ENCODE measurements at places on chromosomes 12 and 14.

GRCh38 chr14:90049390-90049789 is 12.4 kb upstream of the KCNK13 start:
- DNase-seq: no peak

DNA sequence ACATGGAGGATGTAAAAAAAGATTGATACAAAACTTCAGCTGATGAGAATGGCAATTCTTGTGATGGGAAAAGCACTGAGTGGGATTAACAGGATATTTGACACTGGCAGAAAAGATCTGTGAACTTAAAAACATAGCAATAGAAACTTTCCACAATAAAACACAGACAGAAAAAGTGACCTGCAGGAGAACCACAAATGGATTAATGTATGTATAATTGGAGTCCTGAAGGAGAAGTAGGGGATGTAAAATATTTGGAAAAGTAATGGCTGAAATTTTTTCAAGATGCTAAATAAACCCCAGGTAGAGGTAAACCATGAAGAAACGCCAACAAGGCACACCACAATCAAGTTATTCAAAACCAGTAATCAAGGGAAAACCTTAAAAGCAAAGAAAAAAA is 130.8 kb upstream of the C14orf180 start:
- no peak for DNase-seq

GRCh38 chr14:29352706-29353080 is 575.0 kb downstream of the PRKD1 start:
- DNase-seq: no peak

GRCh38 chr12:89339526-89339925 is 12.8 kb downstream of the DUSP6 start:
- DNase-seq: no peak

GRCh38 chr12:29611906-29612305 is 114.4 kb upstream of the OVCH1 start:
- DNase-seq: no peak

GRCh38 chr14:93939304-93940229 is 12.4 kb downstream of the FAM181A start:
- peak; percentile 80 for DNase-seq

DNA sequence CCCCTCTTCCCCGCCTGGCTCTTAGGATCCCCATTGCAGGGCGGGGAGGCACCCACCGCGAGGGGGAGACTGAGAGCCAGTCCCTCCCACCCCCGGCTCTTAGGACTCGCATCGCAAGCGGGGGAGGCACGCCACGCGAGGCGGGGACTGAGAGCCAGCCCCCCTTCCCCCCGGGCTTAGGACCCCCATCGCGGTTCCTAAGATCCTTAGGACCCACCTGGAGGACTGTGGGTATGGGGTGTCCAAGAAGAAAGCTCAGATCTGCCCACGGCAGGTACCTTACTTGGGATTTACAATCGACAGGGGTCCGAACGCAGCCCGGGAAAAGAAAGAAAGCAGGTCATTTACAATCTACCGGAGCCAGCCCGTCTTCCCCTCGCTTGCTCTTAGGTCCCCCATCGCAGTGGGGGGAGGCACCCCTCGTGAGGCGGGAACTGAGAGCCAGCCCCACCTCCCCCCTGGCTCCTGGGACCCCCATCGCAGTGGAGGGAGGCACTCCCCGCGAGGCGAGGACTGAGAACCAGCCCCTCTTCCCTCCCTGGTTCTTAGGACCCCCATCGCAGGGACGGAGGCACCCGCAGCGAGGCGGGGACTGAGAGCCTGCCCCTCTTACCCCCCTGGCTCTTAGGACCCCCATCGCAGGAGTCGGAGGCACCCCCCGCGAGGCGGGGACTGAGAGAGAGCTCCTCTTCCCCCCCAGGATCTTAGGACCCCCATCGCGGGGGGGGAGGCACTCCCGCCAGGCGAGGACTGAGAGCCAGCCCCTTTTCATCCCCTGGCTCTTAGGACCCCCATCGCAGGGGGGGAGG is 43.7 kb downstream of the DDX11 start:
- peak; percentile 38 for DNase-seq

DNA sequence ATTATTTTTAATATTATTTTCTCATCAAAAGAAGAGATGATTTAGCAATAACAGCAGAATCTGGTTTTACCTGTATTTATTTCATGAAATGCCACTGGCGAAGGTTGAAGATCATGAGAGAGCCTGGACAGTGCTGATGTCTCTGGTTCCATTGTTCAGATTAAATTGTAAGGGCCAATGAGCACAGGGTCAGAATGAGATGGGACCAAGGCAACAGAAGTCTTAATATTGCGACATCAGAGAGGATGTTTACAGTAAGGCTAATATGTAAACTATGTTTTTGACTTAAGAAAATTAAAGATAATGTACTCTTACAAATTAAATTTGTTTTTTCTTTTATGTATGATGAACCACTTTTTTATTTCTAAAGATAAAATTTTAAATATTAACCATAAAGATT is 35.2 kb upstream of the KLRD1 start:
- no peak for DNase-seq

DNA sequence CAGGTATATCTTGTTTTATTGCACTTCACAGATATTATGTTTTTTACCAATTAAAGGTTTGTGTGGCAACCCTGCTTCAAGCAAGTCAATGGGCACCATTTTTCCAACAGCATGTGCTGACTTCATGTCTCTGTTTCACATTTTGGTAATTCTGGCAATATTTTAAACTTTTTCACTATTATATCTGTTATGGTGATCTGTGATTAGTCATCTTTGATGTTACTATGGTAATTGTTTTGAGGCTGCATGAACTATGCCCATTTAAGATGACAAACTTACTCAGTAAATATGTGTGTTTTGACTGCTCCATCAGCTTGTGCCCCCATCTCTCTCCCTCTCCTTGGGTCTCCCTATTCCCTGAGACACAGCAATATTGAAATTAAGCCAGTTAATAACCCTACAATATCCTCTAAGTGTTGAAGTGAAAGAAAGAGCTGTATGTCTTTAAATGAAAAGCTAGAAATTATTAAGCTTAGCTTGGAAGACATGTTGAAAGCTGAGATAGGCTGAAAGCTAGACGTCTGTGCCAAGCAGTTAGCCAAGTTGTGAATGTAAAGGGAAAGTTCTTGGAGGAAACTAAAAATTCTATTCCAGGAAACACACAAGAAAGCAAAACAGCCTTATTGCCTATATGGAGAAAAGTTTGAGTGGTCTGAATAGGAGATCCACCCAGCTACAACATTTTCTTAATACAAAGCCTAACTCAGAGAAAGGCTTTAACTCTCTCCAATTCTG is 365.1 kb downstream of the ATP23 start:
- DNase-seq: no peak

DNA sequence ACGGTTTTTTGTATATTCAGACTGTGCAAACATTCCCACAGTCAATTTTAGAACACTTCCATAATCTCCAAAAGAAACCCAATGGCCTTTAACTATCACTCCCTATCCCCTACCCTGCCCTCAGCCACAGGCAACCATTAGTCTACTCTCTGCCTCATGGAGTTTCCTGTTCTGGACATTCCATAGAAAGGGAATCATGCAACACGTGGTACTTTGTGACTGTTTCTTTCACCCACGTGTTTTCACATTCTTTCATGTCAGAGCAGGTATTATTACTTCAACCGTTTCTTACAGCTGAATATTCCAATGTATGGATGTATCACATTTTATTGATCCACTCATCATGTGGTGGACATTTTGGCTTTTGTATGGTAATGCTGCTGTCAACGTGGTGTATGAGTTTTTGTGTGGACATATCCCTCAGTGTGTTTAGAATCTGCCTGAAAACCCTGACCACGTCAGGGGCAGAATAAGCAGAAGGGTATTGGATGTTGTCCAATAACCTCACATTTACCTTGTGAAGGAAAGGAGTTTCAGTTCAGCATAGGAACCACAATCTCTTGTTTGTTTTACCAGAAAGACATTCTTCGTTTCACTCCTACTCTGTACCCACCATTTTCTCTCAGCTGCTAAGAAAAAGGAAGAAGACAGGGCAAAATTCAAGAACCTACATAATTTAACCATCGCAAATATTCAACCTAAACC is 107.5 kb upstream of the DYRK2 start:
- DNase-seq: no peak

DNA sequence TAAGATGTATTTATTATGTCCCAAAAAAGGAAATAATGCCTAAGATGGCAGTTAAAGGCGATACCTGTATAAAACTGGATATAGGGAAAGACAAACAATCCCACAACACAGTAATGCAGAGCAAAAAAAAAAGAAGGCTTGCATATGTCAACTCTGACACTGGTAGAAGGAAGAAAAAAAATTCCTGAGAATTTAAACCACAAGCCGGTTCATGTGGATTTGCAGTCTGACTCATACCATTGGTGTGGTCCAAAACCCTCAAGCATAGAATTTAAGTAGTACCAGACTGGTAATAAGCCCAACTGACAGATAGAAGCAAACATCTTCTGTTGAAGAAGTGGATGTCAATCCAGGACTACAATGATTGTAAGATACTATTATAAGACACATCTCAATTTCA is 7.2 kb downstream of the DNAI7 start:
- no peak for DNase-seq

GRCh38 chr14:22882529-22883172 is 371 bp upstream of the REM2 start:
- peak; percentile 38 for DNase-seq

DNA sequence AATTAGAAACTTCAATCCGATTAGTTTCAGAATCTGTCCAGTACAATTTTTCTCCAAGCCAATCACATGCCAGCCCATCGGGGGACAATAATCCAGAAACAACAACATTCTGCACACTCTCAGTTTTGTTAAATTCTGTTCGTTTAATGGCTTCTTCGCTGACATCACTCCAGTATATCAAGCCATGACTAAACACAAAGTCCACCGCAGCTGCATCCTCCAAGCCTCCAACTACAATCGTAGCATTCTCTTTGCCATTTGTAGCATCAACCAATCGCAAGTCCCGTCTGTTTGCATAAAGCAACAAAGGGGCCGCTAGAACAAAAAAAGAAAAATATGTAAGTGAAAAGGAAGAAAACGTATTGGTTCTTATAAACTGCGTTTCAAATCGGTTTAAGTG is 22.5 kb downstream of the LRP6 start:
- no peak for DNase-seq

DNA sequence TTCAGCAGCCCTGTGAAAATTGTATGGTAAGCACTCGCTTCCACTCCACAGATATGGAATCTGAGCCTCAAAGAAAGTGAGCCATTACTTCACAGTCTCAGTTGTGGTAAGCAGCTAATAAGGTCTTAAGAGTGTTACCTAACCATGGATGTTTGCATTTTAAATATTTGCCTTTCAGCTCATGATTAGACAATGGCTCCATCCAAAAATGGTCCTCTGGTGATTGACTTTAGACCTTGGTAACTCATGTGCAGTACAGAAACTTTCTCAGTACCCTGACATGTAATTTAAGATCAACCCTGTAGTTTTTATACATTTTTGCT is 1.8 kb downstream of the A2M start:
- no peak for DNase-seq

DNA sequence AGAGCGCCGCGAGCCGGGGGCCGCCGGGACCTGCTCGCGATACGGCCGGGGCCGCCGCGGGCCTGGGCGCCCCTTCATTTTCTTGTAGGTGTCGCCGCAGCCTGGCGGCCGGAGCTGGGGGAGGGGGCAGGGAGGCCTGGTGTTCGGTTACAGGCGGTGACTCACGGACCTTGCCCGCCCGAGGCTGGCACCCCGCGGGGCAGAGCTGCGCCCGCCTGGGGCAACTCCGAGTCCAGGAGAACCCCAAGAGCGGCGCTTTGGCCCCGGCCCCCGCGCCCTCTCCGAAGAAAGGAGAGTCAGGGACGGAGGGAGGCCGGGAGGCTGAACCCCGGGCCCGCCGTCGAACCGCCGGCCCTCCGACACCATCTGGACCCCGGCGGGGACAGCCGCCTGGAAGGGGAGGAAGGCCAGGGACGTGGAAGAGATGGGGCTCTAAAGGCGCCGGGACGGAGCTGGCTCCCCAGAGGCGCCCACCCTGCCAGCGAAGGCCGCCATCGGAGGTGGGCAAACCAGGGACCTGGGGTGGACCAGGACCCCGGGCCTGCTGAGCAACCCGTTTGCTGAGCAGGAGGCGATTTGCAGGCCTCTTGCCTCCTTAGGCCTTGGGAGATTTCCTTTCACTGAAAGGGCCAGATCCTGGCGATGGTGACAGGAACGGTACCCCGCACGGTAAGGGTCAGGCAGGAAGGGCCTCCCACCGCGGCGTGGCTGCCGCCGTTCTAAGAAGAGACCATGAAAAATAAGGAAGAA is 843 bp upstream of the NUAK1 start:
- DNase-seq: no peak

DNA sequence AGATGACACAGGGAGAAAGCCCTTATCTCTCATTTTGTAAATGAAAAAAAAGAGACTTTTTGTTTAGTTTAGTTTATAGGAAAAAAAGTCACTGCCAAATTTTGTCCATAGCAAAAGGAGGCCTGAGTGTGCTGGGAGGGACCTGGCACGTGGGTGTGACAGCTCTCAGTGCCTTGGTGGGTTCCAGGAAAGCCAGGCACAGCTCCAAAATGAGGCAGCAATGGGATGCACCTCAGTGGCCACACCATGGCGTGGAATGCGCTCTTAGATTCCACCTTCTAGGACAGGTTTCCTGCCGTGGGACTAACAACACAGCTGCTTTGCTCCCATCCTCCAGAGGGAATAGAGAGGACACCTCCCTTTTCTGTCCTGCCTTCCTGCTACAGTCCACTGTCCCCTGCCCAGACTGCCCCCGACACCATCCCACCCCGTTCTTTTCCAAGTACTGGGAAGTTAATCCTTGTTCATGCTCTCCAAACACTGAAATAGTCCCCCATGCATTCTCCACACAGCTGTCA is 207.6 kb downstream of the EMP1 start:
- no peak for DNase-seq

DNA sequence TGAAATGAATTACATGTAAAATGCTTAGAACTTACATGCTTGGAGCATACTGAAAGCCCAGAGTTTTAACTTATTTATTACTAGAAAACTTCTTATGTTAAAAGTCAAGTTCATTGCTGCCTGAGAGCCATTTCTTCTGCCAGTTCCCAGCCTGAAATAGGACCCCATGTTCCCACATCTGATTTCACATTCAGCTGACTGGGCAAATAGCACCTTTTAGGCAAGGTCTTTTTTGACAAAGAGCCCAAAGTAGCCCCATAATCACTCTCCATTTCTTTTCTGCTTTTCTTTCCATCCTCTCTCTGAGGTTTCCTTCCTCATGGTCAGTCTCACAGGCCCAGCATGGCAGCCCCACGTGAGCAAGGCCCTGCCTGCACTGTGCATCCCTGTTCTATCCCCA is 1.1 kb upstream of the ARPC3 start:
- DNase-seq: no peak
